ENCODE measurements at places on chromosomes 5 and 9.

DNA sequence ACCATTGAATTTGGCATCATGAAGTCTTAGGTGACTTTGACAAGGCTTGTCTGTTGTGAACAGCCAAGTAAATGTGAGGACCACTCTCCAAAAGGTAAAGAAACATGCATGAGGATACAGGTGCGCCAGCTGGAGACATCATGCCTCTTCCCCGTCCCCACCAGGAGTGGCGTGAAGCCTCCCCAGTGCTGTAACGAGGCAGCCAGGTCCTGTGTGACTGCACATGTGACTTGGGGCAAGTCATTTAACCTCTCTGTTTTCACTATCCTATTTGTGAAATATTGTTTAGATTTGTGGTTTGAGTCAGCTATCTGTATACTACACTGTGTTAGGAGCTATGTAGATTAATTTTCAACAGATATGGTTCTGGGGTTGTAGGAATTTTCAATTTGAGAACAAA, 65.0 kb downstream of the DOCK8 start:
- DNase-seq, result no peak

- no peak for DNase-seq
Measured at GRCh38 chr5:4362411-4362810, 766.8 kb downstream of the IRX1 start.

DNA sequence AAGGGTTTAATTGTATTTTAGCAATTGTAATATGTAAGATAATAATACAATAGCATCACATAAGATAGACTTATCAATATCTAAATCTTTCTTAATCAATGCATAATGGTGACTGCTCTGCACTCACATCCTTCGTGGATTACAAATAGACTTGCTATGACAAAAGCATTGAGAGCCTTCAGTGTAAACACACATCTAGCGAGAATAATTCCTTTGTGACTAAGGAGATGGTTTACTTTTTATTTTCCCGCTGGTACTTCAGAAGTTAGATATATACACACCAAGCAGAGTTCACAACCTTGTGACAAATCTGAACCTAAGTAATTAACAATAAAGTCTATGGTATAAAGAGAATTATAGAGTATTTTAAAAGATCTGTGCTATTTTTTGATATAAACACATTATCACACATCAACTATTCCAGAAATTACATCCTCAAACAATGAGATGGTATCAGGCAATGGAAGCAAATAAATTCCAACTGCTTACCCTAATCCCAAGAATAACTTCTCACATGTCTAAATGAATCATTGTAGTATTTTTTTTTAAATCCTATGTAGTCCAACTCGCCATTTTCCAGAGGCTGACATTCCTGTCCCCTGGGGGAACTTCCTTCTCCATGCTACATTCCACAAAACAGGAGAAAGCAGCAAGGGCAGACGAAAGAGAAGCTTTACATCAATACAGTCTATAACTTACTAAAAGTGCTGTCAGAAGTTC, 51.2 kb downstream of the MAPKAP1 start:
- DNase-seq, result no peak

DNA sequence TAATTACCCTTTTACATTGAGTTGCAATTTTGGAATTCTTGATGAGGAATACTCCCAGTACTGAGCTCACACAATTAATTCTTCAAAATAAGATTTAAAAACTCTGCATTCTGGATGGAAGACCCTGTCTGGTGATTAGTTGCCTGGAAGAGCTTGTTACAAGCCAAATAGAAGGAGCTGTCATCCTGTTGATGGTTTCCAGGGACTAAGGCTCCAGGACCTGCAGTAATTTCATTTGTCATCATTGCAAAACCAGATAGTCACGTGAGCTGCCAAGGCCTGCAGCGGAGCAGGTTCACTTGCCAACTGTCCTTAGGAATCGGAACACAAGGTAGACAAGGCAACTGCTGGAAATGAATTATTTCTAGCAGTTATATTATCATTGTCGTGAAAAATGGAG, 597.7 kb downstream of the CCDC171 start:
- peak; percentile 6 for DNase-seq

DNA sequence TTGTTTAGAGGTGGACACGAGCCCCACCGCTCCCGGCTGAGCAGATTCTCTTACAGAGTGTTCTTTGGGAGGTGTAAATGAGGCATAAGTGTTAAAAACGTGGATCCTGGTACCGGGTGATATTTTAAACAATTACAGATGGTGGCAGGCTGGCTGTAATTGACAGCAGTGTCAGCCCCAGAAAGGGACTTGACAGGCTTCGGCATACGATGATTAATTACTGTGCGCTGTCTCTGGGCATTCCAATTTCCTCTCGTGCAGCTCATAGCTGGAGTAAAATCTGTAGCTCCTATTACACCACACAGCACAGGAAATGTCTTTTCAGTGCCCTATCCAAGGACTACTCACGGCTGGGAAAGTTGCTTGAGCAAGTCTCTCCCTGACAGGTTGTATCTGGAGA, 305.4 kb upstream of the IRX2 start:
- no peak for DNase-seq

- no peak for DNase-seq
Measured at GRCh38 chr5:121151534-121151933, 687.4 kb downstream of the PRR16 start.

All from LNCaP clone FGC (cell line).